Glomerular endothelial cell (primary cell): ENCODE measurements at places on chromosomes 2 and 18. TPM values are rescaled to one million over a fixed set of nuclear protein-coding genes. Genes with fewer than 3 reads are reported as not detected.

DNA sequence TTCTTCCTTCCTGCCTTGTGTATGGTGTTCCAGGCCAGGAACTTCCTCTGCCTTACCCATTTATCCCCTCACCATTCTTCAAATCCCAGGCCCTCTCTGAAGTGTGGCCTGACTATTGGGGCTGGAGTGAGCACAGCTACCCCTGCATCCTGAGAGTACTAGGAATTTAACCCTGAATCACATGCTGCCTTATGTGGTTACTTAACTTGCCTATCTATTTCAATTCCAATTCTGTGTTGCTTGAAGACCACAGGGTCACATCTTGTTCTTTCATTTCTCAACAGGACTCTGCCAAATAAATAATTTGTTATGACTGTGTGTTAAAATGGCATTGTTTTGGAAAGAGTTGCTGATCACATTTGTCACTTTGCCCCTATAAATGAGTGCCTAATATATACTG lies 108.6 kb downstream of the CERS6 start:
- DNase-seq = no peak

GRCh38 chr2:224174990-224175389 lies 135.9 kb upstream of the SERPINE2 start:
- DNase-seq = no peak

GRCh38 chr18:55003695-55004094 lies 44.4 kb upstream of the CCDC68 start:
- no peak for DNase-seq

GRCh38 chr2:120489023-120489422 lies 143.1 kb downstream of the INHBB start:
- no peak for DNase-seq

DNA sequence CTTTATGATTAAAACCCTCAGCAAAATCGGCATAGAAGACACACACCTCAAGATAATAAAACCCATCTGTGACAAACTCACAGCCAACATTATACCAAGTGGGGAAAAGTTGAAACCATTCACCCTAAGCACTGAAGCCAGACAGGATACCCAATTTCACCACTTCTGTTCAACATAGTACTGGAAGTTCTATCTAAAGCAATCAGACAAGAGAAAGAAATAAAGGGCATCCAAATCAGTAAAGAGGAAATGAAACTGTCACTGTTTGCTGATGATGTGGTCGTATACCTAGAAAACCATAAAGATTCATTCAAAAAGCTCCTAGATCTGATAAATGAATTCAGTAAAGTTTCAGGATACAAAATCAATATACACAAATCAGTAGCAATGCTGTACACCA lies 16.4 kb upstream of the RPRD1A start:
- DNase-seq = no peak

- no peak for DNase-seq
Observed at GRCh38 chr18:41162191-41162590, 792.8 kb upstream of the PIK3C3 start.

DNA sequence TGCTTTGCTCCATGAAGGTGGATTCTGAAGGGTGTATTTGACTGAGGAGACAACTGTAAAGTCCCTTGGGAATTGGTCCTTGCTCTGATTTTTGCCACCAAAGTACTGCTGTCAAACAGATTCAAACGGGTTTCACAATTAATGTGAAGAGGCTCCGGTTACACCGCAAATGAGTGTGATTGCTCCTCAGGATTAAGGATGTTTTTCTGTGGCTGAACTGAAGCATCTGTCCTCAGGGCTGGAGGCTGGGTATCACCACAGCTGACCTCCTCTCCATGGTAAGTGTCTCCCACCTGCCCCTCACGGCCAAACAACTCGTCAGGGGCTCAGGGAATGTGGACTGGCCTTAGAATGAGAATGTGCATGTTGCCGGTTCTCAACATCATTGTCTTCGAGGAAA lies 130.4 kb upstream of the NDUFV2 start:
- DNase-seq = no peak

The FABP1 gene
- total RNA-seq = not detected in 2 replicates

The PARD3B gene
- 7.7 and 10.3 TPM in 2 replicates for total RNA-seq
